Activated T-cell treated with anti-CD3 and anti-CD28 coated beads for 48 hours (primary cell): ENCODE measurements at places on chromosomes 6 and 20.

- DNase-seq, result no peak
These were observed 48.7 kb downstream of the BCAS4 start for GRCh38 chr20:50843331-50844276.

DNA sequence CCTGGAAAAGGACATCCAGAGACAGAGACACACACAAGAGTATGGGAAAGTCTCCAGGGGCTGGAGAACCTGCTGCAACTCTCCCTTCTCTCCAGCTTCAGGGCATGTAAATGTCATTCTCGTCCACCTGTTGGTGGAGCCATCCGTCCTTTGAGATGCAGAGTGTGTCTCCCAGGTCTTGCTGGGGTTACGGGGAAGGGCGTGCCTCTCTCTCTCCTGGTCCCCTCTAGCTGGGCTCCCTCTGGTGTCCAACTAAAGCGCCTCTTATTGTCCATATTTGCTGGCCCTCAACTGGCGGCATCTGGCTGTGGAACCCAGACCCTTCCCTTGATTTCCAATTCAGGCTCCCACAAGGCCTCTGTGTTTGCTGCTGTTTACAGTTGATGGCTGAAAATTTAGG, 244.1 kb downstream of the BMP7 start:
- no peak for DNase-seq

- DNase-seq, result no peak
These were observed 109.7 kb upstream of the NAA20 start for GRCh38 chr20:19907326-19908056.

DNA sequence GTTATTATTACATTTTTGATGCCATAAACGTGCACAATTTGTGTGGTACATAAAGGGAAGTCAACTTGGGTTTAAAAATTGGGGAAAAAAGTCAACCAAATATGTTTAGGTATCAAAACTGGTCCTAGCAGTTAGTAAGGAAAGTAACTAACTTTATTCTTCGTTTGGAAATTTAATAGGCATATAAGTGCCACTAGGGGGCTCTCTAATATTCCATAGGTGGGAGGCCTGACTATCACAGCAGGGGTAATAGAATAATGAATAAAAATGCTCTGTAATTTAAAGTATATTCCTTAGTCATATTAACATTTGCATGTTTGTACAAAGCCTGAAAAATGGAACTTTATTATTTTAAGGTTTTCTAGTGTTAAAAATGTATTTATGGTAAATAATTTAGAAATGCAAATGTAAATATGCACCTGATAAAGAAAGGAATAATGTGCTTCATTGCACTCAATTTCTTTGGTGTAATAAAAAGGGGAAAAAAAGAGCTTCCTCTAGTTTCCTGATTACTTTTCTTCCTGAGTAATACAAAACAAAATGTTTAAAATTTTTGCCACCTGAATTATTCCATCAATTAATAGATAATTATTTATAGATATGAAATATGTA, 125.7 kb upstream of the HDAC2 start:
- no peak for DNase-seq

GRCh38 chr6:5197084-5197483, 63.7 kb downstream of the LYRM4 start:
- no peak for DNase-seq

- no peak for DNase-seq
These were observed 34.7 kb downstream of the BMP2 start for GRCh38 chr20:6802227-6802626.

- DNase-seq, result no peak
These were observed 9.8 kb downstream of the OR12D1 start for GRCh38 chr6:29424575-29424974.

DNA sequence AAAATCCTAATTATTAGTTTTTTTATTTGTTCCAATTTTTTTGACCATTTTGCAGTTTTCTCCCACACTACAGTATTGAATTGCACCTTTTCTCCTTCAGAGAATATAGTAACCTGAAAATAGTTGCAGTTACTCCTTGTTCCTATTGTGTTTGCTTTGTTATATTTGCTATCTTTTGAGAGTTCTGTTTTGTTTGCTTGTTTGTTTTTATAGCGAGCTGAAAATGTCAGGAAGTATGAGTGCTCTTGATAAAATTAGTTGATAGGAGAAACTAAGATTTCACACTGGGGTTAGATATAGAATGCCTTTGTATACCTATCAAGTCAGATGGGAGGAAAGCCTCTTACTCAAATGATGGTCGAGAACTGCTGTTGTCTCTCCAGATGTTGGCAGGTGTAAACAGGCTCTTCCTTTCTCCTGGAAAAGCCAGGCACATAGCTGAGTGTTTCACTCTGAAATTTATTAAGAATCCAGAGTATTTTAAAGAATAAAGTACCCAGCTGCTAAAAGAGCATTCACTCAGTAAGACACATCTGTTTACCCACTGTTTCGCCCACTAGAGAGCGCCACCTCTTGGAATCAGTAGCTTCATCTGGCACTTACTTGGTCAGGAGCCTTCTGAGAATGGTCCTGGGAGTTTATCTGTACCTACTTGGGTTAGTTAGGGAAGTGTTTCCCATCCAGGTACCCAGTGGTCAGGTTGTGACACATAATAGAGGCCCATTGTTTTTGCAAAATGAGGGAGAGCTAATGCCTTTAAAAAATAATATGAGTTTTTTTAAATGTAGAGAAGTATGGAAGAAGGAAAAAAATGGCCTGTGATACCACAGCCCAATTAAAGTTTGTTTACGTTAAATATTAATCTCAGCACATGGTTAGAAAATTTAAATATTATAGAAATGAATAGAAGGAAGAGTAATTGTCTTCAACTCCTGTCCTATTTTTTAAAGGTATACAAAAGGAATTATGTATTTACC, 11.2 kb downstream of the NT5DC1 start:
- no peak for DNase-seq

- DNase-seq, result no peak
These were observed 8.5 kb downstream of the HMGN3 start for GRCh38 chr6:79225717-79226599.

DNA sequence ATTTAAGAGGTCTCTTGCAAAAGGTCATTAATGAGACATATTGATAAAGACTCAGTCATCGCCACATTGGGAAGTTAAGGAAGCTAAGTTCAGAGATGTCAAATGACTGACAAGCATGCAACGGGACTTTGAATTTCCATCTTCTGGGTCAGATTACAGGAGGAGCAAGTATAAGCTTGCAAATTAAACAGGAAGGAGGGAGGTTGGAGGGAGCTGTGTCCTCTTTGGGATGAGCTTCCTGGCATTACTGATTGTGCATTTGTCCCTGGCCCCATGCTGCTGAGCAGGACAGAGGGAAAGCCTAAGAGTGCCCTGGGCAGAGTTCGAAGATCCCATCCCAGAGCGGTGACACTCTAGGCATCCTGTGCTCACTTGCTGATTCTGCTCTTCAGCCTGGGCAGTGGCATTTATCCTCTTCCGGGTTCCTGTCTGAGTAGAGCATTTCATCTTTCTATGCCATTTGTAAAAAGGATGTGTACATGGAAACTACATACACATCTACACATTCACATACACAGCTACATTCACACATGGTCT, 40.5 kb downstream of the SLC22A1 start:
- DNase-seq, result no peak

GRCh38 chr6:12165722-12166280, 124.4 kb upstream of the EDN1 start:
- no peak for DNase-seq

DNA sequence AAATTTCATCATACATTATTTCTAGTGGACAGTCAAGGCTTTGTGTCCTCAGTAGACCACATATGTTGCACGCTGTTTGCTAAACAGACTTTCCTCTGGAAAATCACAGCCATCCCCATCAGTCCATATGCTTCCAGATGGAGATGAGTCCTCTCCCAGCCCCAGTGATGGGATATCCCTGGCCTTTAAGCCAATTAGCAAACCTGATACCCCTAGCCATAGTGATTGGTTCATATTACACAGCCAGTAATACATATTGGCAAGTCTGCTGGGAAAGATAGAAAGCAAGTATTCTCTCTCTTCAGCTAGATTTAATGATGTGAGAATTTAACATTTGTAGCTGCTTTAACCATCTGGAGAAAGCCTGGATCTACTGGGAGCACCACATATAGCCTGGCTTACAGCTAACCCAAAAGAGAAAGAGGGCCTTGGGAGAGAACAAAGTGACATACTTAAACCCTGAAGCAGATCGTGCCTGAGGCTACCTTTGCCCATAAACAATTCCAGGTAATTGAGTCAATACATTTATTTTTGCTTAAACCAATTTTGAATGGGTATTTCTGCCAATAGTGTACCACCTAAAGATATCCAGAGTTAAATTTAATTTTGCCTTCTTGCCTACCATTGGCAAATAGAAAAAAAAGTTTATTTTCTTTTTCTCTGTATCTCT, 103.5 kb upstream of the HIVEP1 start:
- DNase-seq, result no peak

- DNase-seq, result no peak
These were observed 1.4 kb downstream of the PHACTR1 start for GRCh38 chr6:12718015-12718414.

DNA sequence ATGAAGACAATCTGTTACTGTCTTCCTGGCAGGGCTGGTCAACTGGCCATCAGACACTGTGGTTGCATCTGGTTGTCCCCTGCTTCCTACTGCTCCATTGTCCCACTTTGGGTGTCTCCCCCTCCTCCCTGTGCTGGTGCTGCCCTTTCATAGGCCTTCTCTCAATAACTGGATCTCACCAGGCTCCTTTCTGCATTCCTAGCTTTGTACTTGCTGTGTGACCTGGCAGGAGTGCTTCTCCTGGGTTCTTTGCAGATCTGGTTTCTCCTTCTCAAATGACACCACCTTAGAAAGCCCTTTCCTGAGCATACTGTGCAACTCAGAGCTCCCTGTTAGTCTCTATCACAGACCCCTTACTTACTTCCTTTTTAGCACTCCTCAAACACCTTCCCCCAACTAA, 223.0 kb downstream of the BCKDHB start:
- DNase-seq, result no peak

GRCh38 chr6:19949155-19949554, 112.0 kb downstream of the ID4 start:
- DNase-seq, result no peak

- DNase-seq, result no peak
These were observed 108.3 kb downstream of the PSMB1 start for GRCh38 chr6:170444811-170445211.

DNA sequence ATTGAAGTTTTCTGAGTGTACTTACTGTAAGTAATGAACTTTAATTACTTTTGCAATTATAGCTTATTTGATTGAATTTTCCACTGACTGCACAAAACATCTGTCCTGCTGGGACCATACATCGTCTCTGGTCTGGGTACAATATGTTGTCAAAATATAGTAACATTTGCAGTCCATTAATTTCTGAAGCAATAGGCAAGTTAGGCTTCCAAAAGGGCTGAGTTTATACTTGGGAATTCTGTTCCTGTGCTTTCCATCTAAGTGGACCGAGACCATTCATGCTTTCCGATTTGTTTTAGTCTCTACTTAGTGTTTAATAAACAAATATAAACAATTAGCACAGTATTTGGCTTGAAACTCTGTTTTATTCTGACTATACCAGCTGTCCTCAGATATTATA, 139.3 kb downstream of the RFPL4B start:
- DNase-seq, result no peak

DNA sequence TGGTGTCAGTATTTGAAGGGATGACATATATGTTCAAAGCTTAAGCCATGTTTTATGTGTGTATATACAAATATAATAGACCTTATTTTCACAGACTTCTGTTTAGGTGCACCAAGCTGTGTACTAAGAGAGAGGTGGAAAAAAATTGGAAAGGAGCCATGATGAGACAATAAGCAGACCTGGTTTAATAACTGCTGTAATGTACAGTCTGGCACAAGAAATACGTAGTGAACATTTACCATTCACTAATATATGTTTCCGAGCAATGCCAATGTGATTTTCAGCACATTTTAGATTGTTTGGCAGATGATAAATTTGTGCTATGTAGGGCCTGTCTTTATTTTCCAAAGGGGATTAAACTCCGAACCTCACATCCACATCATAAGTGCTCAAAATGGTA, 116.3 kb downstream of the KHDC1L start:
- no peak for DNase-seq

GRCh38 chr20:29873946-29874345, 1383.5 kb upstream of the DEFB115 start:
- DNase-seq, result peak; percentile 13

- no peak for DNase-seq
These were observed 217.5 kb upstream of the THEMIS start for GRCh38 chr6:128118401-128118800.

- no peak for DNase-seq
These were observed 80.4 kb downstream of the TBXT start for GRCh38 chr6:166087246-166087645.

- DNase-seq, result no peak
These were observed 6.7 kb downstream of the TTLL2 start for GRCh38 chr6:167331565-167331964.

DNA sequence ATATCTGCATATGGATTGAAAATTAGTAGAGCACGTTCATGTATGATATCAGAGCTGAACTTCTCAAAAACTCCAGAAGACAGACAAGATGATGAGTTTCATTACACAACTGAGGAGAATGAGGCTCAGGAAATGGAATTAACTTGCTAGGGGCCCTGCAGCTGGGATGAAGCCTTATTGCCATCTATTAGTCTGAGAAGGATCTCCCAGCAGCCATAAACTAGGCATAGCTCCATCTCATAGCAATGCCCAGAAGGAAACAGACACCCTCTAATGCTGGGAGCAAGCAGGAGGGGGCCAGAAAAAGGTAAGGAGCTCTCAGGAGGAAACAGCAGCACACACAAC, 18.0 kb downstream of the TFEB start:
- no peak for DNase-seq

DNA sequence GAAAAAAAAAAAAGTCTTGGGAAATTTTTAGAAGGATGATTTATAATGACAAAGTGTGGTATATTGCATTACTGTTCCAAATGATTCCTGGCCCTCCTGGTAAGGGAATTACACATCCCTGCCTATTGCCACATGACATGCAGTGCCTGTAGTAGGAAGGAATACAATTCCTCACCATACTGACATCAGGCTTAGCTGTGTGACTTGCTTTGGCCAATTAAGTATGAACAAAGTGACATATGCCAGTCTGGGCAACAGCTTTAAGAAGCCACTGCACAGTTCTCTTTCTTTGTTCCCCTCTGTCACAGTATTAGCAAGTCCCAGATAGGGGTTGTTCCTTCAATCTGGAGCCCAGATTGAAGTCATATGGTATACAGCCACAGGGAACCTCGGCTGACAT, 100.5 kb downstream of the KIF13A start:
- no peak for DNase-seq

- DNase-seq, result no peak
These were observed 93.2 kb upstream of the AKIRIN2 start for GRCh38 chr6:87794922-87795885.

DNA sequence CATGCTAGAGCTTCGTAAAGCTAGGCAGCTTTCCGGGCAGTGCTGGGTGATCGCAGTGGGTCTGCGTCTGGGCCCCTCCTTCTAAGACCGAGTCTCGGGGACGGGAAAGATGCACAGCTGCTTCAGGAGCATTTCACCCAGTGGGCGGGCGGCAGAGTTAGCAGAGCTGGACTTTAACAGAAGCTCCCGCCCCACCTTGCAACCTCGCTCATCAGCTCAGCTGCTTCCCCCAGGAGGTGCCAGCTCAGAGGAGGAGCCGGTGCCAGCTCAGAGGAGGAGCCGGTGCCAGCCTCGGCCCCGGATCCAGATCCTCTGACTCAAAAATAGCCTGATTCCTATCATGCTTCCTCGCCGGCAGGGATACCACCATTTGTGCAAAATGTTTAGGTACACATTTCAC, 94.5 kb upstream of the RPS6KA2 start:
- no peak for DNase-seq
